Umbilical cord (tissue), 2 donors: ENCODE measurements at places on chromosomes 5 and 9. TPM values are rescaled to one million over a fixed set of nuclear protein-coding genes. Genes with fewer than 3 reads are reported as not detected.

DNA sequence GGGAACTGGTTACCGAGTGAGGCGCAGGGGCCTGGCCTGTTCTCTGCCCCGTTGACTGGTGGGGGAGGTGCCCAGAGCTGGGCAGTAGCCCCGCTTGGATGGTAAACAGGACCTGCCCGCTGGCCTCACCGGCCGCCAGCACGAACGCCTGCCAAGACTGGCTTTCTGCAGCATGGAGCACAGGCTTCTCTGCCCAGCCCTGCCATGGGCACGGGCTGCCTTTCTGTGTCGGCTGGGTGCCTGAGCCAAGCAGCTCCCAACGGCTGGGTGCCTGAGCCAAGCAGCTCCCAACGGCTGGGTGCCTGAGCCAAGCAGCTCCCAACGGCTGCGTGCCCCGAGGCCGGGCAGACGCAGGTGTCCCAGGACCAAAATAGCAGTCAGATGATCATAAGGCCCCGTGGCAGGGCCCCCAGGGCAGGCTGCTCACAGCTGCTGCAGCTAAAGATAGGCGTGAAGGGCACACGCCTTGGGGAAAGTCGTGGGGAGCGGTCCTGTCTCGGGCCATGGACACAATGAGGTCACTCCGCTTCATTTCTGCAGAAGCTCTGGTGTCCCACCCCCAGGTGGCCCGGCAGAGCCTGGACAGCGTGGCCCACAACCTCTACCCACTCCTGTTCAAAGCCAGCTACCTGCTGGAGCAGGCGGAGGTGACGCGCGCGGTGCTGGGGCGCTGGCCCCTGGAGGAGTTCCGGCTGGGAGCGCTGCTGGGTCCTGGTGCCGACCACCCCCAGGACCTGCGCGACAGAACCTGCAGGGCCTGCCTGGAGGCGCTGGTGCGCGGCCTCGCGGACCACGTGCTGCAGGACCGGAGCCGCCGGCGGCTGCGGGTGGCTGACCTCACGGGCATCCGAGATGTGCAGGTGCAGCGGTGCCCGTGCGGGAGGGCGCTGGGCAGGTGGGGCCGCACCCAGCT is at the start of gene LRRC14B:
Gene LRRC14B (plus strand): TSS at position 460 of the 913 bp plus-strand sequence. CDS start 44 bp downstream, at position 504.
- DNase-seq: no peak

- no peak for DNase-seq
Observed at GRCh38 chr5:138985683-138986082, 110.5 kb upstream of the LRRTM2 start.

DNA sequence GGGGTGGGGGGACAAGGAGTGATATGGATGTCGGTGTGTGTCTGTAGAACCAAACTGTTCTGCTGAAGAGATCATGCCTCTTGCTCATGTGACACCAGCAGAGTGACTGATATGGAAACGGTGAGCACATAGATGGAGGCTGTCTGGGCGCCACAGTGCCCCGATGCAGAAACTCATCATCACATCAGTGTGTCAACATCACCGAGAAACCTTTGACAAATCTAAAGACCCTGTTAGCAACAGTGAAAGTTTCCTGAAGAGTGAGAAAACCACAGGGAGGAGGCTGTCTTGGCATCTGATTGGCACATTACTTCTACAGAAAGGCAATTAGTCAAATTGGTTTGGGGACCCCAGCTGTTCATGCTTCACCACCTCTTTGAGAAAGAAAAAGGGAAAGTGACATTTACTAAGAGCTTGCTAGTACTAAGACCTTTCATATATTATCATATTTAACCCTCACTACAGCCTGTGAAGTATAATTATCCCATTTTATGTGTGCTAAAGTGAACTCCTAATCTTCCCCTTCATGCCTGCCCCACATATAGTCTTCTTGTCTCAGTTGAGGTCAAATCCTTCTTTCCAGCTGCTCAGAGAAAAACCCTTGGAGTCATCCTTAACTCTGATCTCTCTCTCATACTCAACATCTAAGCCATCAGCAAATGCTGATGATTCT is 25.6 kb downstream of the CSF2 start:
- no peak for DNase-seq

GRCh38 chr5:175535796-175536195 is 57.4 kb downstream of the SFXN1 start:
- DNase-seq: no peak

GRCh38 chr5:93395971-93396379 is 185.0 kb downstream of the NR2F1-AS1 start:
- peak; percentile 88 for DNase-seq

DNA sequence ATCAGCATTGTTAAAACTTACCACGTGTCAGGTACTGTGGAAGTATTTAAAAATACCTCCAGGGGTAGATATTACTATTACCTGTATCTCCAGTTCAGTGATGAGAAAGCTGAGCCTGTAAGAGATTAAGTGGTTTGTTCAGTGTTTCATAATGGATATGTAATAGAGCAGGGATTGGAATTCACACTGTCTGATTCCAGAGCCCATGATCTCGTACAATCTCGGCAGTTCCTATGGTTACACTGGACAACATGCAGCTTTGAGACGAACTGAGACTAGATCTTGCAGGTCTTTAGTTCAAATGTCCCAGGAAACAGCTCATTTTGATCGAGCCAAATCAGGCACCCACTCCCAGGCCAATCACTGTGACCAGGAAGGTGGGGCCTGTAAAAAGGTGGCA is 8.8 kb upstream of the RASGRF2 start:
- no peak for DNase-seq

The MRPL41 gene
- 11.8 TPM for total RNA-seq

DNA sequence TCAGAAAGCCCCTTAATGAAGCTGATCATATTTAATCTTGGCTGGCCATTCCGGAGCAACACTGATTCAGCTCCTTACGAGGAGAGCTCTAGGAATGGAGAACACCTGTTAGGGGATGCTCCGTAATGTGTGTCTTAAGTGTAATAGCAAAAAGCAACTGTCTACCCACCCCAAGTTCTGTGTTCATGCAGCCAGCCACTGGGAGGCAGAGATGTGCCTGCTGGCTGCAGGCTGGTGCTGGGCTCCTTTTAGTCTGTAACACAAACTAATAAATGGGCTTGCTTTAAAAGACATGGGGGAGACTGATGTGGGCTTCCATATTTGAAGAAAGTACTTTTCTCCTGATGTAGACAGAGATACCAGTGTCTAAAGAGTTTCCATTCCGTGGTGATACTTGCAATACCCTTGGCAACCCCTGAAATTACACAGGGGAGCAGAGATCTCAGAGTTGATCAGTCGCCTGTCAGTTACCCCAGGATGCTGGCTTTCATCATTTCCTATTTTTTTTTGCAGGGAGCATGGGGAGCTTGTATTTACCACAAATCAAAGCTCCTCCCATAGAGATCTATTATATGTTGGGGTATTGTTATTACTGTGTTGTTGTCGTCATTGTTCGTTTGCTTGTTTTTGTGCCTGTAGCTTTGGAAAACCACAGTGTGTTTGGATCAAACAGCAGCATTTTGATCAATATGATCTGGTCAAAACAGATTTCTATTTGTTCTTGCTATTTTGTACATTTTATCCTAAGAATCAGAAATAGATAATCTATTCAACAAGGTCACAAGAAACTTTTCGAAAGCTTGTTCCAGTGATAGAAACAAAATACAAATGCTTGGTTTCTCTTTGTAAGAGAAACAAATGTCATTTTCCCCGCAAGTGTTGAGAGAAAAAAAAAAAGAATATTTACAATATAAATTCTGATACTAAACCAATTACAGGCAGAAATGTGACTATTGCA is 65.8 kb downstream of the MTX3 start:
- no peak for DNase-seq

- DNase-seq: peak; percentile 11
Observed at GRCh38 chr9:91660521-91660920, 236.9 kb upstream of the NFIL3 start.

DNA sequence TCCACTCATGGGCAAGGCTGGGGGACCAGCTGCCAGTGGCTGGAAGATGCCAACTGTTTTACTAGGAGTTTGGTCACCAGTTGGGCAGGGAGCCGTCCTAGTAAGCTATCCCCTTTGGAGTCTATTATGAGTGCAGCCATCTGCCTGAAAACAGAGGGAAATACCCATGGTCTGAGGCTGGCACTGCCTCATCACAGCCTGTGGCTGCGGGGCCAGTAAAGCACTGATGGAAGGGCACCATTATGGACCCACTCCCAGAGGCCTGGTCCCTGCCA is 187.2 kb upstream of the PANK3 start:
- DNase-seq: no peak

The PITX1 gene
- total RNA-seq: 17.3 TPM

DNA sequence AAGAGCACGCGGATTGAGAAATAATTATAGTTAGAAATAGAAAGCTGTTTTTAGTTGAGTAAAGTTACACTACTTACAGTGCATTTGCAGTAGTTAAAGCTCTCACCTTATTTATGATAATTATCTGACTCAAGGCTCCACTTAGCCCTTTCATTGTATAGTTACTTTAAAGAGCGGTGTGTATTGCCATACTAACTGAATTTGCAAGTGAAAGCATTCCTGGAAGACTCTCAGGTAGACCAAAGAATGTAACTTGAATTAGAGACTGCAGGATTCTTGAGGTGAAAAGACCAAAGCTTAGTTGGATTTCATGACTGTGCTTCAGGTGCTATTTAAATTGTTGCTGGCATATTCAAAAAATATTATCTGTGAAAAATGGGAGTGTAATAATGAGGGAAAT is 4.2 kb upstream of the RASA1 start:
- no peak for DNase-seq

- no peak for DNase-seq
Observed at GRCh38 chr5:158209219-158209908, 350.4 kb upstream of the CLINT1 start.

DNA sequence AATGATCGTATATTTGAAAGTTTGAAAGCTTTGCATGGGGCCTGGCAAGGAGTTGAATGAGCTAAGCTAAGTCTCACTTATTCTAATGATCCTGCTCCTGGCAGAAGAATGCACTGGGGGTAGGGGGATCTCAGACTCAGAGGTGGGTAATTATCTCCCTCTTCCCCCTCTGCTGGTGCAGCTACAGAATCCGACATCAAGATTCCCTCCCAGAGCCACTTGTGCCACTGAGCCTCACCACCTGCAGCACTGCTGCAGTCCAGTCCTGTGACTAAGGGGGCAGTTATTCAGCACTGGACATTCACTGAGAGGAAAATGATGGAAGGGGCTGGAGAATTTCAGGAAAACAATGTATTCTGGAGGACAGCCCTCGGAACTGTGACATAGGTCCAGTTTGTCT is 205.8 kb downstream of the DEPDC1B start:
- no peak for DNase-seq

DNA sequence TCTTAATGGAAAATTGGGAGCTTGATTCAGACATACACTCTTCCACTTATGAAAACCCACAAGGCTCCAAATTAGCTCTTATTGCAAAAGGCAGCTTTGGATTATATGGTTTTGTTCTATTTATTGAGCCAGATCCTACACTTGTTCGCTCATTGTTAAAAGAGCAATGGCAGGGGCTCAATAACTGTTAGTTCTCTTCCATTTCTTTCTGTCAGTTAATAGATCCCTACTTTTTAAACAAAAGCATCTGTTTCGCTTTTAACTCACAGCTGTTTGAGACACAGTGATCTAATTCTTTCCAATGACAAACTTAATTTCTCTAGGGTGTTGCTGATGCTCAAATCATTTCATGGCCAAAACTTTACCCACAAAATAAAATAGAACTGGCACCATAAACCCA is 11.7 kb downstream of the C5 start:
- DNase-seq: no peak

- no peak for DNase-seq
Observed at GRCh38 chr5:150945486-150945885, 40.7 kb upstream of the ZNF300 start.

- peak; percentile 31 for DNase-seq
Observed at GRCh38 chr5:179414459-179415261, 69.4 kb upstream of the ADAMTS2 start.

GRCh38 chr5:163846512-163846911 is 341.1 kb downstream of the MAT2B start:
- no peak for DNase-seq

DNA sequence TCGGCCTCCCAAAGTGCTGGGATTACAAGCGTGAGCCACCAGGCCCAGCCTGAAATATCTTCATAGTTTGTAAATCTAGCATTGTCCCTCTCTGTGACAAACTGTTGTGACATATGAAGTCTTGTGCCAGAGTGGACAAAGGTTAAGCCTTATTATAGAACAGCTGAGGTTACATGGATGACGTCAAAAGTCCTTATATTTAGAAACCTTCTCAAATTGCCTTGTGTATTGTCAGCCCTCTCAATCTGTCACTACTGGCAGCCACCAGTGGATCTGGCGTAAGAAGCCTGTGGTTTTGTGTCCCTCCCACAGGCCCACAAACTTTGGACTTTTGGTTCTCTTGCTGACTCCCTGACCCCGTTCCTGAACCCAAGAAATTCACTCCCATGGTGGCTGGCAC is 79.4 kb upstream of the CCDC112 start:
- DNase-seq: no peak

- DNase-seq: no peak
Observed at GRCh38 chr9:97136421-97136820, 97.5 kb upstream of the CTSV start.

GRCh38 chr5:77295863-77296378 is 85.4 kb downstream of the PDE8B start:
- DNase-seq: no peak

The KCNV2 gene
- 1.4 TPM for total RNA-seq

- no peak for DNase-seq
Observed at GRCh38 chr5:96933764-96934707, 1.8 kb upstream of the LNPEP start.

GRCh38 chr5:9440517-9440916 is 105.4 kb downstream of the SEMA5A start:
- DNase-seq: no peak

DNA sequence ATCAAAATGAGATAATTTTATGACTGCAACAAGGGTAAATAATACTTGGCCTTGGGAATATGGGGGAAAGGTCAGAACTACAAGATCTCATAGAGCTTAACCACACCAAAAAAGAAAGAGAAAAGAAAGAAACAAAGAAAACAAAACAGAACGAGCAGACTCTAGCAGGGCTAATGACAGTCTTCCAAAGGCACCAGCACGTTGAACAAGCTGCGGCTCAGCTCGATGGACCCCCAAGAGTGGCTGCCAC is 689 bp downstream of the AK3 start:
- DNase-seq: peak; percentile 46

- no peak for DNase-seq
Observed at GRCh38 chr5:122385286-122385685, 73.2 kb downstream of the SNCAIP start.

The CCL28 gene
- 3.6 TPM for total RNA-seq

DNA sequence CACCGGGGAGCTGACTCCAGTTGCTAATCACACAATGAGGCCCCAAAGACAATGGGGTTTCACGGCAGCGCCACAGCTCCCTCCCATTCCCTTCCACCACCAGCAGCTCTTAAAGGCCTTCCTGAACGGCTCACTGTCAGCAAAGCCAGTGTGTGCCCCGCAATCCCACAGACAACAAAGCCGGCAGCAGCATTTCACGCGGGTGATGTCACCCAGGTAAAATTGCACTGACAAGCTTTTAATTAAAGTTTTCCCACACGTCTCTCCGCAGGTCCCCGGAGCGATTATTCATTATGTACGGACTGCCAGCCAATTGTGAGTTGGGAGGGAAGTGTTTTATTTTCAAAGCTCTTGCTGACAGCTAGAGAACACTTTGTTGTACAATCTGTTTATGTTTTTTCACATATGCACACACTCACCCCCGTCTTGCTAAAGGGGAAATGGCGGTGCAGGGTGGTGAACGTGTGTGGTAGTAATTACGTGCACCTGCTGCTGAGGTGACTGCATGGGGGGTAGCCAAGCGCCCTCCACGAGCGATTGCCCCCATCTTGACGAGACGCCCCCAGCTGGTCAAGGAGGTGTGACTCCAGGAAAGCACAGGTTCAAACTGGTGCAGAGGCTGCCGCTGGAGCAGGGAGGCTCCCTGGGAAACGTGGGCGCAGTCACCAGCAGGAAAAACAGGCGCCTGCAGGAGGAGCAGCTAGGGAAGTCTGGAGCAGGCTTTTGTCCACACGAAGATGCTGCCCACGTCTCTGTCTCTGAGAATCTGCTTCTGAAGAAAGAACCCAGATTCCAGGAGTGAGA is 65.0 kb downstream of the IRX2 start:
- DNase-seq: no peak
